ENCODE measurements at places on chromosomes 2 and 18.

- DNase-seq, result no peak
These were observed 10.2 kb downstream of the USP37 start for GRCh38 chr2:218557941-218558340.

DNA sequence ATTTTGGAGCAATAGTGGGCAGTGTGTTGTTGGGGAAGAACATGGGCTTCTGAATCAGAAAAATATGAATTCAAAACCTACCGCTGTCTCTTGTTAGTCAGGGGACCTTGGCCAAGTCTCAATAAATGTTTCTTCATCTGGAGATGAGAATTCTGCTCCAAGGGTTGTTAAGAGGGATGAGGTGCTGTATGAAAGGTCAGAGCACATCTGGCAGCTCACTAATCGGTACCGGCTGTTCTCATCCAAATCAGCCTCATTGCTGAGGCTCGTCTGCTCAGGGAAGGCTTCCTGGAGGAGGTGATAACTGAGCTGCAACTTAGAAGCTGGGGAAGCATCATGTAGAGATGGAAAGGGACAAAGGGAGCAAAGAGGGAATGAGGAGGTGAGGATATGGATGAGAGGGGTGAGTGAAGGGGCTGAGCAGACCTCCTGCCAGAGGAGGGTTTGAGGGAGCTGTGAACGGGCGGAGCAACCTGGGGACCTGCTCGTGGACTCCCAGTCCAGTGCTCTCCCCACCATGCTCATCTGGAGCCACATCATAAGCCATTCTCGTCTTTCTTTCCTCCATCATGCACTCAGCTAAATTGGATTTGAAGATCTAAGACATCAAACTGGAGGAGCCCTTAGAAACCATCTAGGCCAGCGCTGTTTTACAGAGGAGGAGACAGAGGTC lies 47.4 kb downstream of the GREB1 start:
- DNase-seq, result no peak

DNA sequence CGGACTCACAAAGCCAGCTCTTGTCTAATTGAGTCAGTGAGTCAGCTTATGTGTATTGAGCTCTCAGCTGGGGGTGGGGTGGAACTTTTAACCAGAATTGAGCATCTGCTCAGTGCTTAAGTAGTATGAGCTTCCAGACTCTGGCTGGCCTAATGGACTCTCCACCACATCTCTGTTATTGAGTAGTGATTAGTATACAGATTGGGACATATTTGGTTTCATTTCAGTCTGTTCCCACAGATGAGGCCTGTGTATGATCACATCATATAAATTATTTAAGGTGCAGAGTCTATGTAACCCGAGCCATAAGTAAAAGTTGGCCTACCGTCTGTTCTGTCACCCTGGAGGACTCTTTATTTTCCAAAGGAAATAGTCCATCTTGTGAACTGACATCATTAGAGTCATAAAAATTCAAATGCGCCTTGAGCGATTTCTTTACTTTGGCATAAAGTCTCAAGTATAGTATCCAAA lies 152.1 kb downstream of the THSD7B start:
- DNase-seq, result no peak

- no peak for DNase-seq
These were observed 68.2 kb downstream of the MAP4K3 start for GRCh38 chr2:39368846-39369245.

GRCh38 chr2:128605421-128605820 lies 286.8 kb upstream of the HS6ST1 start:
- no peak for DNase-seq

DNA sequence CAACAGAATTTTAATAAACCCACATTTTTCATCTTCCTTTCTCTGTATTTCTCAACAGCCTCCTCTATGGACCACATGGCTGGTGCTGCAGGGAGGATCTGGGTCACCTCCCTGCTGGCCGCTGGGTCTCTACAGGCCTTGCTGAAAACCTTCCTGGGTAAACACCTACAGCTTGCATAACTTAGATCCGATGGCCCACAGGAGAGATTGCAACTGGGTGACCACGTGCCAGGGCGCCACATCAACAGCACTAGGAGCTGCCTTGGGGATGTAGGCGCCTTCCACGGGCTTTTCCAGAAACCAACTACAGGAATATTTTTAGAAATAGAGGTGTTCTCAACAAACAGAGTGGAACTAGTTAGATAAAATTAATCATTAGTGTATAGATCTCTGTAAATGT lies 19.4 kb downstream of the TMEM18 start:
- DNase-seq, result no peak

- no peak for DNase-seq
These were observed 9.9 kb downstream of the ALPK2 start for GRCh38 chr18:58618822-58619595.

DNA sequence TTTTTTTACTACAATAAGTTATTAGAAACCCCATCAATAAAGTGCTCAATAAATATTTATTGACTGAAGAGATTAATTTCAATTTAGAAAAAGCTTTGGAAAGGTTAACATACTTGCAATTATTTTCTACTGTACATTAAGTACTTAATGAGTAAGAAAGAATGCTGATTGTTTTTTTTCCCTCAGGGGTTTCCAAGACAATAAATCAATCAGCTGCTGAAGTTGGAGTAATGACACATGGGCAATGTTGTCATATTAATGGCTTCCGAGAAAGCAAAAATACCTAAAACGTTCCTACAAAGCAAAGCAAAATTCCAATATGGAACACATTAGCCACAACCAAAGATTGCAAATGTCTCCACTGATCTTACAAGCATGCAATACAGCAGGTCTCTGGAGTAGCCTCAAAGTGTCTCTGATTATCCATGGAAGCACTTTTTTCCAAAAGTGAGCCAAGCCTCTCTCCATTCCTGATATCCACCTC lies 66.7 kb downstream of the ZC3H6 start:
- no peak for DNase-seq

DNA sequence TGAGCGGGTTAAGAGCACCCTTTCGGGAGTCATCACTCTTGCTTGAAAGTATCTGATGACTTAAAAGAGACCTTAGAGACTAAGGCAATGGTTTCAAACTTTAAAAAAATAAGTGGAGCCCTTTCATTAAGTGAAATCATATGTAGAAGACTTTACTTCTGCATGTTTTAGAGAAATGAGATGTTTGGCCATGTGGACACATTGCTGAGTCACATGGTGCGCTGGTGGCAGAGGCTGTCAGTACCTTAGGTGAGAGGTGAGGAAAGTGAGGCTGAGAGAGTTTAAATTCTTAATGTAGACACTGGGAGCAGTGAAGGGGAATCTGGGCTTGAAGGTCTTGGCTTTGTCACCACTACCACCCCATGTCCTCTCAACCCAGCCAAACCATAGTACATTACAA lies 109.8 kb downstream of the TACR1 start:
- no peak for DNase-seq

DNA sequence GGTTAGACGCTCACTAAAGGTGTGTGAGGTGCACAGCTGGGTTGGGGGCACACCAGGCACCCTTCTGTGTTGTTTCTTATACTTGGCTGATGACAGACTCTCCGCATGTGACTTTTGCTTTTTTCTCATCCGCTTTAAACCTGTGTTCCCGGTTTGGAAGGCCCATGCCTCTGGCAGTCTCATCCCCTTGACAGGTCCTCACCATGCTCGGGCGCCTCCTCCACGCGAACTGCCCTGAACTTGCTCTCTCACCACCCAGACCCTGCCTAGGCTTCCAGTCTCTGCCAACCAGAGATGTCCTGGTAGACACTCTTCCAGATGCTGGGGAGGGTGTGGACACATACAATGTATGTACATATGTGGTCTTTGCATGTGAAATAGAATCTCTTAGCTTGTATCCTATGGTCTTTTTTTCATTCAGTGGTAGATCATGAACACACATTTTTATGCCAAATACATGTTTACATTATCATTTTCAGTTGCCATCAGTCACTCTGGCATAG lies 79.8 kb downstream of the LIMS1 start:
- no peak for DNase-seq

DNA sequence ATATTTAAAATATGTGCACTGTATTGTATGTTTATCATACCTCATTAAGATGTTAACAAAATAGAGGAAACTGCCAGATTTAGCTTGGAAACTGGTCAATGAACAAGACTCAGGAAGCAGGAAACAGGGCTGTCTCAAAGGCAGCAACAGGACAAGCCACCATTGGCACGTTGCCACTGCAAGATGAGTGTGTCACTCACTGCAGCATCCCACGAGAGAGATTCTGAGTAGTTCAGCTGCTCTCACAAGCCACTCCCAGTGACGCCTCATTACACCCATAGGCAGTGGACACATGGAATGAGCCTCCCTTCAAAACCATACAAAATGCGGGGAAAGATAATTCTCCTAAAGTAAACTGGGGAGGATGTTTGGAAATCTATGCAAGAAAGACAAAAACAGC lies 181.9 kb upstream of the DLGAP1 start:
- DNase-seq, result no peak

DNA sequence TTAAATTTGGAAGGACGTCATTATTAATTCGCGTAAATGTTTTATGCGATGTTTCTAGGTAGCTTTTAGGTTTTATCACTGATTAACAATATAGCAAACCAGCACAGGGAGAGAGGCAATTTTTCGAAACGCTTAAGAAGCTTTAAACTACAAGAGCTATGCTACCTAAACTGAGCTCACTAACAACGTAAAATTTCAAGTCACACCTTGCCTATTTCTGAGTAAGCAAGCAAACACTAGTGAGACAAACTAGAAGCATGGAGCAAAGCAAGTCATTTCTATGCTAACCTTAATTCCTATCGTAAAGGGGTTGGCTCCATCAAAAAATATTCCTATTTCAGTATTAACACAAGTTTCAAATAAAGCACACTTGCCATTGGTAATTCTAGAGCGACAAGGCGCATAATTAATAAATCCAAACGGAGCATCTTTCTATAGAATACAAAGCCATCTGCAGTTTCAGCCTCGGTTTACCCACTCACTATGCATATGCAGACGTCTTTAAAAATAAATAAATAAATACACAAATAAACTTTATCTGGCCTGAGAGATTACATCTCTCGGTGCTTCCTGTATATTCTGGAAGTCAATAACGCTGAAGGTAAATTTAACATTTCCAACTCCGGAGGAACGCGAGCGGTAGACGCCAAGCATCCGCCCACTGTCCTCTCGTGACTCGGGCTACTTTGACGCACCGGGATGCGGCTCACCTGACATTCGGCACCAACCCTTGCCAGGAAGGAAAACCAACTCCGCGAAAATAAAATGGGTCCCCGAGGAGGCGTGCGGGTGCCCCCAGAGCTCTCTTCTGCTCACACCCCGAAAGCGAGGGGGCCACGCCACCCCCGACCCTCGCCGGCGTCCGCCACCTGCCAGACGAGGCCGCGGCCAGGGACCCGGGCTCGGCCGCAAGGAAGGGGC lies 947 bp downstream of the ITSN2 start:
- no peak for DNase-seq
